ENCODE measurements at places on chromosomes 5 and 9.
A peak's percentile ranks its signal among the peaks of the same experiment; 100 is the strongest.

- no peak for DNase-seq
Measured at GRCh38 chr9:36676778-36677485, 104.2 kb downstream of the MELK start.

GRCh38 chr5:65482736-65483545 lies 1.2 kb upstream of the ADAMTS6 start:
- DNase-seq, result peak; percentile 61

DNA sequence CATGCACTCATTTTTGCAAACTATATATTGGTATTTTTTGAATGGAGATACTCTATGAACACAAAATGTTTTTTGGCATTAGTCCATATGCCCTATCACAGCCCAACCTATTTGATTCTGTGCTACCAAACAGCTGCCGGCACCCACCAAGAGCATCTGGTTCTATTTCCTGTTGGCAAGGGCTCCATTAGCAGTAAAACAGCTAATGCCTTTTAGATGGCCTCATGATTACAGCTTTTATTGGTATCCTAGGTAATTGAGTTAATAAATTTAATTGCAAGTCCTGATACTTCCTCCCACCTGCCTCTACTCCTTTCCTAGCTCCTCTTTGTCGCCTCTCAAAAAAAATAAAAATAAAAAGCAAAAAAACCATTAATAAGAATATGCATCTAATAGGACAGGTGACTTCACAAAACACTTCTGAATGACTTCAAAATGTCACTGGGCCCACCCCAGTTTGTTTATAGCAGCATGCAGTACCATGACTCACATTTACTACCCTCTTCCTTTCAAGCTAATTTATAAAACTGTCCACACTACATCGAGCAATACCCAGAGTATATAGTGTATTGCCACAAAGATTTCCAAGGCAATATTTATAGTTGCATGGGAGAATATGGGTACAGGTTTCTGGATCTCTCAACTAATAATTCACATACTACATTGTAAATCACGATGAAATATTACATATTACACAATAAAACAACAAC lies 620.4 kb downstream of the SLCO4C1 start:
- no peak for DNase-seq

GRCh38 chr9:96581786-96582185 lies 37.9 kb downstream of the CDC14B start:
- DNase-seq, result no peak

DNA sequence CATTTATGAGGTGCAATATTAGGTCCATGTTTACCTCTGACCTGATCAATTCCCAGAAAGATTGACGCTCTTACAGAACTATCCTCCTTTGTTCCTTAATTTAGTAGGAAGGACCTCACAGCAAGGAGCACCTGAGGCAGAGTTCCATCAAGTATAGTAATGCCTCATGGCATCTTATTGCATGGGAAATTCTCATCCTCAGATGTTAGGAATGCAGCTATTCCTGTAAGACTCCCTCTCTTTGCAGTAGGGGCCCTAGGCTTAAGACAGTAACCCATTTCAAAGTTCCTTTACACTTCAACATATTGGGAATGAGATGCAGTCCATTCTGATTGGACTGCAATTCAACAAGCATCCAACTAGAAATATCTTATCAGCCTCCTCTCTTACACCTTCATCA lies 69.8 kb downstream of the SLCO4C1 start:
- DNase-seq, result no peak

GRCh38 chr9:8734760-8735159 lies 935.2 kb upstream of the DMAC1 start:
- no peak for DNase-seq

GRCh38 chr5:24591426-24591825 lies 53.4 kb downstream of the CDH10 start:
- peak; percentile 2 for DNase-seq

GRCh38 chr5:167861129-167861927 lies 430.1 kb upstream of the WWC1 start:
- no peak for DNase-seq

DNA sequence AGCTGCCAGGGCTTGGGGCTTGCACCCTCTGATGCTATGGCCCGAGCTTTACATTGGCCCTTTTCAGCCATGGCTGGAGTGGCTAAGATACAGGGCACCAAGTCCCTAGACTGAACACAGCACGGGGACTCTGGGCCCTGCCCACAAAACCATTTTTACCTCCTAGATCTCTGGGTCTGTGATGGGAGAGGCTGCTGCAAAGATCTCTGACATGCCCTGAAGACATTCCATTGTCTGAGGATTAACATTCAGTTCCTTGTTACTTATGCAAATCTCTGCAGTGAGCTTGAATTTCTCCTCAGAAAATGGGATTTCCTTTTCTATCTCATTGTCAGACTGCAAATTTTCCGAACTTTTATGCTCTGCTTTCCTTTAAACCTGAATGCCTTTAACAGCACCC lies 337.0 kb upstream of the SMC2 start:
- no peak for DNase-seq

GRCh38 chr5:143434261-143435209 lies 31.0 kb upstream of the NR3C1 start:
- no peak for DNase-seq

DNA sequence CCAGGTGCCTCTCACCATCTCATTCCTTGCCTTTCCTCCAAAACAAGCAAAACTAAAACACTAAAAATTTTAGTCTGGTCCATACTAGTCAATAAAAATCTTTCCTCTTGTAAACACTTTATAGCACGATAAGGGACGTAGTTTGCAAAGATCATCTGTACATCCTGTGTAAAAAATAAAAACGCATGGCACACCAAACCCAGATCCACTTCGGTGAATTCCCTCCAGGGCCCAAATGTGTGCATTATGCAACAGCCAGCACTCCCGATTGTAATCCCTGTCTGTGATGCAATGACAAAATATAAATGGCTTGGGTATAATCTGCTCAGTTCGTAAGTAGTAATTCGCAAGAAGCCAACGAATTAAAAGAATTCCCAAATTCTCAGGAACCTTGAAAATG lies 1.4 kb downstream of the FAM169A start:
- no peak for DNase-seq

DNA sequence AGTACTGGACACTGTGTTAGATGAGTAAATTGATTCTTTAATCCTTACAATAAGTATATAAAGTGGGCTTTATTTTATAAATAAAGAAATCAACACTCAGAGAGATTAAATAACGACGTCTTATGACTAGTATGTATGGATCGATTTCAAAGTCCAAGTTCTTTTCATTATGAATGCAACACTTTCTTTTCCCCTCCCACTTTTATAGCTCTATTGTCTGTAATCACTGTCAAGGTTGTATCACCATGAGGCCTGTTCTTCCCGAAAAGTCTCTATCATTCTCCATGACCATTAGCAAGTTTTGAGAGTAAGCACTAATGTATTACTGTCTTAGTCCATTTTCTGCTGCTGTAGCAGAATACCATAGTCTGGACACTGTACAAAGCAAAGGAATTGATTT lies 228.4 kb downstream of the TLR4 start:
- no peak for DNase-seq

GRCh38 chr9:75612754-75613153 lies 277.7 kb upstream of the PCSK5 start:
- DNase-seq, result no peak

- peak; percentile 90 for DNase-seq
Measured at GRCh38 chr5:167754501-167755021, 536.9 kb upstream of the WWC1 start.

- no peak for DNase-seq
Measured at GRCh38 chr5:42812620-42813019, 928 bp upstream of the SELENOP start.

- no peak for DNase-seq
Measured at GRCh38 chr9:107638521-107639310, 149.1 kb upstream of the KLF4 start.

- DNase-seq, result no peak
Measured at GRCh38 chr5:174444479-174445188, 279.7 kb upstream of the MSX2 start.

GRCh38 chr5:168472329-168472728 lies 13.9 kb upstream of the RARS1 start:
- peak; percentile 86 for DNase-seq

DNA sequence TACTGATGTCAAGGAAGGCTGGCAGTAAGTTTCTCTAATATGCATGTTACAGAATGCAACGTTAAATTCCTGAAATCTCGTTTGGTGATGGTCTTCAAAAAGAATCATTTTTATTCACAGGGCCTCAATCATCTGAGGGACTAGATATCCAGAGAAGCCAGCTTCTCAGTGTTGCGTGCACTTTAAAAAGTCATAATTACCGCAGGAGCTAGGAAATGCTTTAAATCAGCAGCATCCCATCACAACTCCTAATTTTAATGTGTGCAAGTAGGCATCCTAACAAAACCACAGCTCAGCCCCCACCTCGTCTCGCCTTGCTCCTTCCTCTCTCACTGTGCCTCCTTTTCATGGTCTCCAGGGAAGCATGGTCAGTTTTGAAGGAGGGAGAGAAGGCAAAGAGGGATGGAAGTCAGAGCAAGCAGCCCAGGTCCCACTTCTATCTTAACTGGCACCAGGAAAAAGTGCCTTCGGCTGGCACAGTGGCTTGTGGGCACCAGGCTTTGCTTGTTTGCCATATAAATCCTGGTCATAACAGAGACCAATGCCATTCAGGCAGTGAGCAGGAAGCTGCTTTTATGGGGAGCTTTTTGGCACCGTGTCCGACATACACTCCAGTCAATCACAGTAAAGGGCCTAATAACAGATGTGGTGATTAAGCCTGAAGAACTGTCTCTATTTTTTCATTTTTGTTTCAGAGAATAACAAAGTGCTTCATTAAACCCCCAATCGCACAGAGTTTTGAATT lies 21.4 kb downstream of the MEGF10 start:
- no peak for DNase-seq

DNA sequence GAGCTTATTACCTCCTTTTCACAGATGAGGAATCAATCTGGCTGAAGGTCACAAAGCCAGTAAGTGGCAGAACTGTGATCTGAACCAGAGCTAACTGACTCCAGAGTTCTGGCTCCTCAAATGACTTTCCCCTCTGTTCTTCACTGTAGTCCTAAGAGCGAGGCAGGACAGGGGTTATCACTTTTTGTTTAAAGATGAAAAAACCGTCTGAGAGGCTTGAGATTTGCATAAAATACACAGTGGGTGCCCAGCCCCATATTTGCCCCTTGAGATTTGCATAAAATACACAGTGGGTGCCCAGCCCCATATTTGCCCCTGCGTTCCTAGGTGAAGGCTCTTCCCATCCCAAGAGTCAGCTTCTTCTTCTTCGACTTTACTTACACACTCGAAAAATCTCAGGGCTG lies 667 bp downstream of the FBXO10 start:
- no peak for DNase-seq

DNA sequence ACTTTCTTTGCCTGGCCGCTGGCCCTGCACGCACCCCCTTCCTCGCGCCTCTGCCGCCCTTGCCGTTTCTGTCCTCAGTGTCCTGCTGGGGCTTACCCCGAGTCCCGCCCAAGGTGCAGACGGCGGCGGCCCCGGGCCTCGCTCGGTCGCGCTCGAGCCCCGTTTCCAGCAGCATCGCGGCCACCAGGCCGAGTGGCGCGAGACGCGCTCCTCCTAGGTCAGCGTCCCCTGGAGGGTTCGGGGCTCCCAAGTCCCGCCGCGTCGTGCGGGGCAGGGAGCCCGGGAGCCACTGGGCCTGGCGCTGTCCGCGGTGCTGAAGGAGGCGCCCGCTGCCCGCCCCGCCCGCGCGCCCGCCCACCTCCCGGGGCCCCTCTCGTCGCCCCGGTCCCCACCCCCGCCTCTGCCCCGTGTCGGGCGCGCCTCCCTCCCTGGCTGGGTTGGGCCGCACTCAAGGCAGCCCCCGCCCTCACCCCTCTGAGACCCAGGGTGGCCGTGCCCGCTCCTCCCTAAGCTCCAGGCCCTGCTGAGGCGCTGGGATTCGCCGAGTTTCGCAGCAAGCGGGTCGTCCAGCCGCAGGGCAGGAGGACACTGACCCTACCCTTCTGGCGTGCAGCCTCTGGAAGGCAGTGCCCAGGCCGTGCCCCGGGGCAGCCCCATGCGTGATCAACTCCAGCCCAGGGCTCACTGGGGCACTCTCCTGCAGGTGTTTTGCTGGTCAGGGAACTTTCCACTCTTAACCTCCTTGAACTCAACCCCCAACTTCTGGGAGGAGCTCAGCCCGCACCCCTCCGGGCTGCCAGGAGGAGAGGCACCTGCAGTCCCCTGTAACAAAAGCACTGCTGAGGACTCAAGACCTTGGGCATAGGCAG lies at the start of gene LHX3:
Gene LHX3, minus strand, starts transcription at position 291 of the 869 bp plus-strand sequence. Its CDS starts 116 bp downstream, at position 175.
- DNase-seq, result no peak

GRCh38 chr5:74310386-74310785 lies 330.1 kb downstream of the ENC1 start:
- DNase-seq, result no peak

DNA sequence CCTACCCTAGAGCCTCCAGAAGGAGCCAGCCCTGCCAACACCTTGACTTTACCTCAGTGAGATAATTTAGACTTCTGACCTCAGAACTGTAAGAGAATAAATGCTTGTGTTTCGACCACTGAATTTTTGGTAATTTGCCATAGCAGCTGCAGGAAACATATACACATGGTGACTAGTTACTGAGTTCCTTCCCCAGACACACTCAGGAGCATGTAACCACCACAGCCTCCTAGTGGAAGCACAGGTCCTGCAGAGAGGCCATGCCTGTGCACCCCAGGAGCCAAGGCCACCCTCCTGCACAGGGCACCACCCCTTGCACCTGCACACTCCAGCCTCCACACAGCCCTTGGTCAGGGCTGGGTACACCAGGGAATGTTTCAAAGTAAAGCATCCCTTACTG lies 7.6 kb upstream of the CAMSAP1 start:
- DNase-seq, result no peak

All from HS-5 (cell line).